ENCODE measurements at places on chromosomes 16 and 17.
A peak's percentile ranks its signal among the peaks of the same experiment; 100 is the strongest.

- no peak for DNase-seq
Observed at GRCh38 chr17:61335105-61335844, 64.4 kb upstream of the TBX2 start.

GRCh38 chr16:47732523-47733111, 271.5 kb downstream of the PHKB start:
- no peak for DNase-seq

- no peak for DNase-seq
Observed at GRCh38 chr16:71672803-71673581, 47.0 kb downstream of the MARVELD3 start.

- peak; percentile 93 for DNase-seq
Observed at GRCh38 chr17:5526821-5527598, 40.6 kb downstream of the MIS12 start.

- no peak for DNase-seq
Observed at GRCh38 chr17:33529816-33530215, 236.7 kb upstream of the ASIC2 start.

DNA sequence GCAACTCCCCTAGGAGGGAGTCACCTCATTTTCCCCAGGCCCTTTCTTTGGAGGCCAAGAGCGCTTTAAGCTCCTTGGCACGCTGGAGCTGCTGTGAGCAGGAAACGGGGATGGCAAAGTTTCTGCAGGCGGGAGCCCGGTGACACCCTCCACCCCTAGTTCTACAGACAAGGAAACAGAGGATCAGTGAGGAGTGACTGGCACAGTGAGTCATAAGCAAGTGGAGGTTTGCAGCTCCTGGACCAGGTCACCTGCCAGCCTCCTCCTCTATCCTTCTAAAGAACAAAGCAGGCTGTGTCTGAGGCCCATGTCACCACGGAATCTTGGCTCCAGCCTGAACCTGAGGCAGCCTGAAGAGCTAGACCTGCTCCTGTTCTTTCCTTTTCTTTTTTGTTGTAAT, 141.9 kb downstream of the TMEM132E start:
- no peak for DNase-seq

DNA sequence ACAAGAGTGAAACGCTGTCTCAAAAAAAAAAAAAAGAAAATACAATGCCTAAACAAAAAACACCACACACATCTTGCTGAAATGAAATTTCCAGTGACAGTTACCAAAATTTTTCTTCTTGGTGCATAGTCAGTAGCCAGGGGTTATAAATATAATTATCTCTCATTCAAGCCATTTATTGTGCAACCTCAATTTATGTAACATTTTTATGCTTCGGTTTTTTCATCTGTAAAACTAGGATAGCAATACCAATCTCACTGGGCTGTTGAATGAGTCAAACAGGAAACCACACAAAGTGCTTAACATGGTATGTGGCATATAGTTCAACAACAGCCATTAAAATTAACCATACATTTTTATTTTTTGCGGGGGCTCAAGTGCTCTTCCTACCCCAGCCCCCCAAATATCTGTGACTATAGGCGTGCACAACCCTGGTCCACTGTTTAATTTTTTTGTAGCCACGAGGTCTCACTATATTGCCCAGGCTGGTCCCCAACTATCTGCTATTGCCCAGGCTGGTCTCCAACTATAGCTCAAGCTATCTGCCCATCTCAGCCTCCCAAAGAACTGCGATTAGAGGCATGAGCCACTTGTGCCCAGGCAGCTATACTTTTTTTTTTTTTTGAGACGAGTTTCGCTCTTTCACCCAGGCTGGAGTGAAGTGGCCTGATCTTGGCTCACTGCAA, 2.6 kb downstream of the COG4 start:
- DNase-seq, result no peak

DNA sequence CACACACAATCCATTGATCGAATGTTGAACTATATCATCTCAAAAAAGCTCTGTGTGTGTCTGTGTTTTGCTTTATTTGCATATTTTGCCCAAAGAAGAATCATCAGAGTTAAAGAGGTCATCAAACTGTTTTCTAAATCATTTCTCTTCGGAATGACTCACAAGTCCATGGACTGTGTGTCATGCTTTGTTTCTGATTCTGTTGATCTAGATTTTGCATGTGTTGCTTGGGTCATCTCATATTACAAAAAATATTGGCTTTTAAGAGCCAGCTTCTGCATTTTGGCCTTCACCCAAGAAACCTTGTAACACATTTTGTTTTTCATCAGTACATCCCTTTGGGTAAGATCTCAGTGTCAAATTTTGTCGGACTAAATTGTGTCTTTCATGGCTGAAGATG, 471.2 kb upstream of the HSBP1 start:
- no peak for DNase-seq
